ENCODE measurements at places on chromosomes 1 and 21.

DNA sequence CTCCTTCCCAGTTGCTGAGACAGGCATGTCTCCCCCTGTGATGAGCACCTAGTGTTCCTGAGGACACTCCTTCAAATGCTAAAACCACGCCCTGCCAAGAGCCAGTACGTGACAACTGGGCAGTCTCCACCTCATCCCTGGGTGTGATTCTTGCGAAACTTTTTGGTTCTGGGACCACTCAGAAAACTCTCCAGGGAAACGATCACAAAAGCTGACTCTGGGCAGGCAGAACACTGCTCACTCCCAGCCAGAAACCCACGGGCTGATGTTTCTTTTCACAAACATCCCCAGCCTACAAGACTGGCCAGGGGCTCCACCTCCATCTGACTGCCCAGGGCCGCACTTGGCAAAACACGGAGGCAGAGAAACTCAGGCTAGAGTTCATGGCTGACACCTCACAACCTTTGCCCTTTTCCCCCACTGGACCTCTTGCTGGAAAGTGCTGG lies 24.4 kb downstream of the DHRS3 start:
- no peak for DNase-seq

DNA sequence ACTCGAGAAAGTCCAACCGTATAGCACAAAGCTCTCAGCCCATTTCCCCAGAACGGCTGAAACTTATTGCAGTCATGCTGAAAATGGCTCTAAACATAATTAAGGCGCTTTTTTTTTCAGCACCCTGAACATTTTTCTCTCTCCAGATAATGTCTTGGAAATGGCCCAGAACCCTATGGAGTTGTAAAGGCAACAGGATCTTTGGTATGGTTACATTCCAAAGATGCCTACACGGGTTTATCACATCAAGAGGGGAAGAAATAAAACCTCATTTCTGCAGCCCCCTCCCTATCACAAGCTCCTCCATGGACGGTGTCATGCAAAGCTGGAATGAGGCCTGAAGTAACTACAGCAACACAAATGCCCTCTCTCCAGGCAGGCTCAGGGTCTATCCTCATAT lies 126.4 kb upstream of the GALNT2 start:
- DNase-seq = no peak

DNA sequence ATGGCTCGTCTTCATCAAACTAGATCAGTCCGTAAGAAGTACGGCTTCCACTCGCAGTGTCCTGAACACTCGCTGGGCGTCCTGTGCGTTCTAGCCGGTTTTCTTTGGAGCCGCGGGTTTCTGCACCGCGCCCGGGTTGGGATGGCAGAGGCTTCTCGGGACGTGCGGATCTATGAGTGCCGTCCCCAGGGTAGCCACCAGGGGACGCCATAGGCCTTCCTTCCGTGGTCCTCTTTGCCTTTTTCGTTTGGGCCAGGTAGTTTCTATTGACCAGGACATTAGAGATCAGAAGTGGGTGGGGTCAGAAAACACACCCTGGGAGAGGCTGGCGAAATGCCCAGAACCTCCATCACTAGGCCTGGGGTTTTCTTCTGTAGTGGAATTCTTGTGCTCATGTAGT lies 273.8 kb downstream of the FAM72C start:
- DNase-seq = no peak

DNA sequence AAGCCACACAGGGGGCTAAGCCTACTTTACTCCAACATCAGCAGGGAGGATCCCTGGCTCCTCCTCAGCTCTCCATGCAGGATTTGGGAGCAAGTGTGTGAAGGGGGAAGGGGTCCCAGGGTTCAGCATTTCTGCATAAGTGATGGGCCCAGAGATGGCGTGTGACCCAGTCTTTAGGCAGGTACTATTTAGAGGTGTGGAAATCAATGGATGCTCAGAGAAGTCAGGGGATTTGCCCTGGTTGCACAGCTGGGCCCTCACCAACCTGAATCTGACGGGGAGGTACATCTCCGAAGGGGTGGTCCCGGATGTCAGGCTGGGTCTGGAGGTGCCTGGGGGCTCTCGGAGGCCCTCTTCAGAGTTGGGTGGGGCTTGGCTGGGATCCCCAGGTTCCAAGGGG lies 6.9 kb upstream of the TCEA3 start:
- no peak for DNase-seq

DNA sequence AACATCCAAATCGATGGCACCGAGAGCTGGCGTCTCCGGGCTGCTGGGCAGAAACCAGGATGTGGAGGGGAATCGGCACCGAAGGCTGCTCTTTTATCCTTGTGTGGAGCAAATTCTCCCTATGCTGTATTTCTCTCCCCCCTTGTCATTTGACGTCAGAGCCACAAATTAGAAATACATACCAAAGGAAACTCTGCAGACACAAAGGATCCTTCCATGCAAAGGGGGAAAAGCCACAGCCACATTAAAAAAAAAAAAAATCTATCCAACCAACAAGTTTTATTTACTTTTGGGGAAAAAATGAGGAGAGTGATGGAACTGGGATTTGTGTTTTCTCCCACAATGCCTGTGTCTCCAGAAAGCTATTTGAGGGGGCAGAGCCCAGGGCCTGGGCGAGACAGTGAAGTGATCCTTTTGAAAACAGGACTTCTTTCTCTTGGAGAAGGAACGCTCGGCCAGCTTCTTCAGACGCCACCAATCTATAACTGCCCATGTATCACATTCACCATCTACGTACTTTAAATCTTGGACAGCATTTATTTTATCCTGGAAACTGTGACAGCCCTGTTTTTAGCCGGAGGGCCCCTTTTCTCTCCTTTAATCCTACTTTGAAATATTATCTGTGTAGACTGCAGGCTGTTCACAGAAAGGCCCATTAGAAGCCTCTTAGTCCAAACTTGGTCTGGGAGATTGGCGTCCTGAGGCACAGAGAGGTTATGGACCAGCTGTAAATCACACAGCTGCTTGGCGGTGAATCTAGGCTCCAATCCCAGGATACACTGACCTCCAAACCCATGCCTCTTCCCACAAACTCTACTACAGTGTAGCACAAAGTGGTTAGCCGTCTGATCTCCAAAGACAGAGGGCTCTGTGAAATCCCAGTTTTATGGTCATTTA lies 4.5 kb downstream of the KANK4 start:
- DNase-seq = no peak

GRCh38 chr1:15433471-15433870 lies 4.8 kb upstream of the CTRC start:
- no peak for DNase-seq

DNA sequence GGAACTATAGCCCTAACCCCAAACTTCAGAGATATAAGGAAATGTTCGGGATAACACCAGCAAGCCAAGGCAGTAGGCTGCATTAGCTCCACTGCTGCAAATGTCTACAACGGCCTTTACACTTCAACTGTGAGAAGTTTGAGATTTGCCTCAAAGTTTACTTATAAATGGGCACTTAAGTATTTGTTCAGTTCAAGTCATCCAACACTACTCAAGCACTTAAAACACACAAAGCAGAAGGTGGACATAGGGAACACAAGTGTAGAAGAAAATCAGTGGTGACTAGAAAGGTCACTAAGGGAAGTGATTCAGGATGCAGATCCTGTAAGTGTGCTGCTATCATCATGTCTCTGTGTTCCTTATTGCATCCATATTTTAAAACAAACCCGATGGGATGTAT lies 220.6 kb downstream of the SLC45A1 start:
- no peak for DNase-seq

- DNase-seq = peak; percentile 31
Measured at GRCh38 chr1:71049951-71050598, 2.5 kb upstream of the PTGER3 start.

- DNase-seq = no peak
Measured at GRCh38 chr1:62364721-62365120, 45.5 kb upstream of the KANK4 start.

DNA sequence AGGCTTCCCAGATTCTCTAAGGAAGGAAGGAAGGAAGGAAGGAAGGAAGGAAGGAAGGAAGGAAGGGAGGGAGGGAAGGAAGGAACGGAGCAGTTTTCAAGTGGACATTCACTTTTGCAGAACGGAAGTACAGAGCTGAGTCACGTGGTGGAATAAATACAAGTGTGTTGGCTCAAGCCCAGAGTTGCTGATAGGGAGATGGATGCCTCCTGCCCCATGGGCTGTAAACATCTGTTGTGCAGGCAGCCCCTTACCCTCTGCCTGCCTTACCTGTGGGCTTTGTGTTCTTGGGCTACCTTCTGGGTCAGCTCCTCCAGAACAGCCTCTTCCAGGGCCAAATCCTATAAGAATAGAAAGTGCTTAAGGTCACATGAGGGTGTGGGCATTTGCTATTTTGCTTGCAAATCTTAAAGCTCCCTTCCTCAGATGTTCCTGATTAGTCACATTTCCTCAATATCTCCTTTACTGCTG lies 121.7 kb downstream of the SMYD2 start:
- no peak for DNase-seq

GRCh38 chr1:236886199-236886598 lies 91.1 kb downstream of the MTR start:
- no peak for DNase-seq

- no peak for DNase-seq
Measured at GRCh38 chr1:152191260-152191659, 32.2 kb upstream of the RPTN start.

GRCh38 chr21:46182548-46183336 lies 1.5 kb downstream of the SPATC1L start:
- no peak for DNase-seq

DNA sequence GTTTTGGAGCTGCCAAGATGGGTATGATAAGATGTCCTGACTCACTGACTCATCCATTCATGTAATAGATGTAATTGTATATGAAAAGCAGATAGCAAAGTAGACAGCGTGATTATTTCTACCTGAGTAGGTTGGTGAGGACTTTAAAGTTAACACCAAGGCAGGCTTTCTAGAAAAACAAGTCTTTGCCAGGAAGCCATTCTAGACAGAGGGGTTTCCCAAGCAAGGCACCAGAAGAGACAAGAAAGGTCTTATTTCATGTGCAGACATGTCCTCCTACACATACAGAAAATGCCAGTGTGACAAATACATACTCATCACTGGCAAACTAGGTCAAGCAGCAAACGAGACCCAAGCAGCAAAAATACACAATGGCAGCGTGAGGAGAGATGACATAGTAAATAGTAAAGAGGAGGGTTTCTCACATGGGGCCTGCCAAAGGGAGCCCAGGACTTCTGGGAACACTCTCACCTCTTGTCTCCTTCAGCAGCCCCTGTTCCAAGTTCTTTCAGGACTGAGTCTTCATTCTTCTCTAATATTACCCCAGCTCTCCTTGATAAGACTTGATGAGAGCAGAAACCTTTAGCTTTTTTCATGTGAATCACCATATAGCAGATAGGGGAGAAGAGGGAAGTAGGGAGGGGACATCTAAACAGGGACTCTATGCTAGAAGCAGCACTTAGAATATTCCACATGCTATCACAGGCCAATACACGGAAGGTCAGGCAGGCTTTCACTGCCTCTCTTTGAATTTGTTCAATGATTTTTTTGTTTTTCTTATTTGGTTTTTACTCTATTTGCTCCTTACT lies 114.6 kb upstream of the ATP1B1 start:
- no peak for DNase-seq

DNA sequence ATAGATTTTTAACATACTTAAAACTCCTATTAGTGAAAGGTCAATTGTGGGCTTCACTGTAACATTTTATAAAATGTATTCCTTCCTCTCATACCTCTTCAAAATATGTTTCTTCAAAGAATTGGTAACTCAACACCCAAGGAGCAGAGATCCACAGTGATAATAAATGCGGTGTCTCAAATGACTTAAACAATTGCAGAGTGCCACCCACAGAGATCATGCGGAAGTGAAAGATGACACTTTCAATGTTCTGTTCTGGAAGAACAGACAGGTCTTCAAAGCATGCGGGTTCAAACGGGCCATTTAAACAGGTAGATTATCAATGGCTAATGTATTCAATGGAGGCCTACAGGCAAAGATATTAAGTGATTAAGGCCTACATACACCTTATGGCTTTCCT lies 157.0 kb upstream of the GREM2 start:
- no peak for DNase-seq

DNA sequence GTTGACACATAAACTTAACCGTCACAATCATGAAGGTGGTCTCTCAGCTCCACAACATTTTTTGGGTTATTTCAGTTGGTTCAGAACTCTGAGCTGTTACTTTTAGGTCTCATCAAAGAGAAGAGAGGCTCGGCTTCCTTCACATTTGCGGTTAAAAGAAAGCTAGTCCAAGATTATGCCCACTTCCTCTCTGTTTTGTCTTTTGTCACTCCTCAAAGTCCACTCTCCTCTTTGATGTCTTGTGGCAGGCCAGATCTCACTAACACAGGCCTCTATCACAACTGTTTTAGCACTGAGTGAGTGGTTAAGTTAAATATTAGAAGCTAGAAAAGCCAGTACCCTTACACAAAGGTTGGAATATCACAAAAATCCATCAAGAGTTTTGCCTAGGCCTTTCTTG lies 195.7 kb downstream of the FCRL5 start:
- DNase-seq = no peak

GRCh38 chr1:110130113-110130591 lies 17.9 kb downstream of the UBL4B start:
- no peak for DNase-seq

DNA sequence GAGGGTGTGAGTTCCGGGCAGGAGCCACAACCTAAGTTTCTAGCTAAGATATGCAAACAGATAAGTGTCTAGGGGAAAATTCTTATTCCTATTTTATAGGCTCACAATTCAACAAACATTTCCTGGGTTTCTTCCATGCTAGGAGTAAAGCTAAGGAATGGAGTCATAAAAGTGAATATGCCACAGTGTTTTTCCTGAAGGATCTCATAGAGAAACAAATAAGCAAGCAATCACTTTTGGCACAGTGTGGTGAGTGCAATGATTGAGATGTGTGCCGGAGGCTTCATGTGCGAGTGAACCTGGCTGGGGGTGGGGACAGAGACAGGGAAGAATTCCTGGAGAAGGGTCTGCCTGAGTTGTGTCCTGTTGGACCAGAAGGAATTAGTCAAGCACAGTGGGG lies 147.4 kb downstream of the TENT5C start:
- no peak for DNase-seq

- DNase-seq = no peak
Measured at GRCh38 chr1:159248311-159248710, 43.6 kb downstream of the ACKR1 start.

DNA sequence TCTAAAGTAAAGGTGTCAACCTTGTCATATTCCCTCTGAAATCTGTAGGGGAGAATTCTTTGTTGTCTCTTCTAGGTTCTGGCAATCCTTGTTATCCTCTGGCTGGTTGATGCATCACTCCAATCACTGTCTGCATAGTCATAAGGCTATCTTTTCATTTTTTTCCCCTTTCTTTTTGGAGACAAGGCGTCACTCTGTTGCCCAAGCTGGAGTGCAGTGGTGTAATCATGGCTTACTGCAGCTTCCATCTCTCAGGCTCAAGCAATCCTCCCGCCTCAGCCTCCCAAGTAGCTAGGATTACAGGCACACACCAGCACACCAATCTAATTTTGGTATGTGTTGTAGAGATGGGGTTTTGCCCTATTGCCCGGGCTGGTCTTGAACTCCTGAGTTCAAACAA lies 12.9 kb downstream of the DPYD start:
- no peak for DNase-seq

DNA sequence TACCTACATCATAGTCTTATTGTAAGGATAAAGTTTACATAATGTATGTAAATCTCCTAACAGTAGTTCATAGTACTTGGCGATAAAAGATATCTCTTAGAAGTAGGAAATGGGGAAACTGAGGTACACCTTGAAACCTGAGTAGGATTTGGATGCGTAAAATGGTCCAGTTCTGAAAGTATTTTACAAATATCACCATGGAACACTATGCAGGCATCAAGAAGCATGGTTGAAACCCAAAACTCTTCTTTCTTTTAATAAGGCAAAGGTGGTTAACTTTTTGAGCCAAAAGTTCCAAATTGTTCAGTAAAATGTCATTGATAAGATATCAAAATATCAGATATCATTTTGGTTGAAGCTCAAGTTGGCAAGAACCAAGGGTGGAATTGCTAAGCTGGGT lies 46.0 kb downstream of the ROR1 start:
- DNase-seq = no peak
